ENCODE measurements at places on chromosomes 7 and 10. TPM values are rescaled to one million over a fixed set of nuclear protein-coding genes. Genes with fewer than 3 reads are reported as not detected.

GRCh38 chr7:143292876-143293275 is 4.7 kb downstream of the CASP2 start:
- no peak overlapping the region for H3K27ac ChIP-seq
- peaks cover 74% of the 10 kb centered on the region for H3K36me3 ChIP-seq
- peaks cover 4% of the 10 kb centered on the region for H3K4me1 ChIP-seq
- H3K4me3 ChIP-seq = no peak overlapping the region
- no peaks in the 10 kb centered on the region for H3K27me3 ChIP-seq

GRCh38 chr7:37333075-37333474 is 115.6 kb downstream of the ELMO1 start:
- peaks cover 67% of the 10 kb centered on the region for H3K36me3 ChIP-seq
- DNase-seq = no peak
- H3K27ac ChIP-seq = no peak overlapping the region

GRCh38 chr7:99601656-99602310 is 3.7 kb downstream of the TMEM225B start:
- no peak overlapping the region for H3K4me3 ChIP-seq
- no peak overlapping the region for H3K27ac ChIP-seq
- no peaks in the 10 kb centered on the region for H3K4me1 ChIP-seq
- DNase-seq = peak; percentile 83
- H3K36me3 ChIP-seq = no peaks in the 10 kb centered on the region

DNA sequence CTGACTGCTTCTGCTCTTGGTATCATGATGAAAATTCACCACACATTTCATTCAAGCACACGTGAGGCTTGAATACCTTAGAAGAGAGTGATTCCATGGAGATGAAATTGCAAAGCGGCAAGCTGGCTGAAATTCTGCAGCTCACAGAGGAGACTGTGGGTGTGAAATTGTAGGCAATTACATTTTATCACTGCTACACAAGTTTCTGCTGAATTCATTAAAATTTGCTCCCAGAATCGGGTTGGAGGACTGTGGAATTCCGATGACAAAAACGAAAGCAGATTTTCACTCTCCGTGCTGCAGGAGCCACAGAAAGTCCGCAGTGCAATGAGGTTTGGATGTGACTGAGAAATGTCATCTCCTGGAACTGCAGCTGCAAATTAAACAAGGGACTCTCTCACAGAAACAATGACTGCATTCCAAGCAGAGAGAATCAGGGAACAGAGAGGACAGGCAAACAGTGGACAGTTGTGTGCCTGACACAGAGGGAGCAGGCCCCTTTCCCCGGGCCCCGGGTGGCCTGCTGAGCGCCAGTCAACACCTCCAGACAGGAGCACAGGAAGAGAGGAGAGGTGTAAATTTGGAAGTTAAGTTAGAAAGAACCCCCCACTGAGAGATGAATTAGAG is 109.1 kb downstream of the C10orf90 start:
- H3K4me3 ChIP-seq = peak overlapping the region; percentile 64
- peak; percentile 94 for DNase-seq
- H3K27ac ChIP-seq = peak overlapping the region; percentile 30
- no peaks in the 10 kb centered on the region for H3K36me3 ChIP-seq
- H3K27me3 ChIP-seq = no peaks in the 10 kb centered on the region
- peaks cover 19% of the 10 kb centered on the region for H3K4me1 ChIP-seq

GRCh38 chr10:66862687-66863258 is 63.1 kb upstream of the LRRTM3 start:
- H3K27ac ChIP-seq = no peak overlapping the region
- H3K27me3 ChIP-seq = no peaks in the 10 kb centered on the region
- no peak for DNase-seq

DNA sequence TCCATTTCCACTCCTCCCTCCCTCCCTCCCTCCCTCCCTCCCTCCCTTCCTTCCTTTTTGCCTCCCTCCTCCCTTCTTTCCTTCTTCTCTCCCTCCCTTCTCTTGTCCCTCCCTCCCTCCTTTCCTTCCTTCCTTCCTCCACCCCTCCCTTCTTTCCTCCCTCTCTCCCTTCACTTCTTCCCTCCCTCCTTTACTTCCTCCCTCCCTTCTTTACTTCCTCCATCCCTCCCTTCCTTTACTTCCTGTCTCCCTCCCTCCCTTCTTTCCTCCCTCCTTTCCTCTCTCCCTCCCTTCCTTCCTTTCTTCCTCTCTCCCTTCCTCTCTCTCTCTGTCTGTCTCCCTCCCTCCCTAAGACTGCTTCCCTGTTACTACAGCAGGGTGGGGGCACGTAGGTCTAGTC is 598.6 kb upstream of the FOXK1 start:
- H3K36me3 ChIP-seq = no peaks in the 10 kb centered on the region
- H3K27ac ChIP-seq = no peak overlapping the region
- DNase-seq = no peak
- H3K27me3 ChIP-seq = no peaks in the 10 kb centered on the region
- no peak overlapping the region for H3K4me3 ChIP-seq
- H3K4me1 ChIP-seq = no peaks in the 10 kb centered on the region

- DNase-seq = no peak
- H3K27ac ChIP-seq = no peak overlapping the region
- H3K4me3 ChIP-seq = no peak overlapping the region
- peaks cover 17% of the 10 kb centered on the region for H3K27me3 ChIP-seq
- H3K36me3 ChIP-seq = no peaks in the 10 kb centered on the region
These were observed 9.8 kb upstream of the ZNRF2 start for GRCh38 chr7:30274641-30275040.

DNA sequence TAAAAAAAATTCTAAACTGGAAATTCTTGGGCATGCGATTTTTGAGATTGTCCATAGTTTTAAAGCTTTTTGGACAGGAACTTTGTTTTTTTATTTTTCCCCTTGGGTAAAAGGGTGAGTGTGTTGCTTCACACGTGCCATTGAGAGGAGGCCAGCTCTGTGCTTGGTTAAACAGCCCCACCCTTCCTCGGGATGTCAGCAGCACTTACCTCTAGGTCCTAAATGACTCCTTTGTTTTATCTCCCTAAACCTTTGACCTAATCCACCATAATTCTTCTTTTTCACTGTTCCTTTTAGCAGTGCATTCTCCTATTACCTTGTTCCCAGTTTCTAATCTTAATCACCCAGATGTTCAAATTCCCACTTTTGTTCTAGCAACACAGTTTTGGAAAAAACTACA is 83.5 kb downstream of the SEMA3D start:
- no peaks in the 10 kb centered on the region for H3K27me3 ChIP-seq
- H3K27ac ChIP-seq = no peak overlapping the region
- H3K4me3 ChIP-seq = no peak overlapping the region
- H3K36me3 ChIP-seq = no peaks in the 10 kb centered on the region
- H3K4me1 ChIP-seq = no peaks in the 10 kb centered on the region

- no peak overlapping the region for H3K4me3 ChIP-seq
- H3K4me1 ChIP-seq = peaks cover 9% of the 10 kb centered on the region
- no peaks in the 10 kb centered on the region for H3K27me3 ChIP-seq
- H3K27ac ChIP-seq = no peak overlapping the region
These were observed 163.7 kb downstream of the SEMA3D start for GRCh38 chr7:85023066-85023712.

SH2D4B gene
- total RNA-seq = 0.13 TPM

Measured in endodermal cell (in vitro differentiated cells).